ENCODE measurements at places on chromosomes 13 and 19.
A peak's percentile ranks its signal among the peaks of the same experiment; 100 is the strongest.

DNA sequence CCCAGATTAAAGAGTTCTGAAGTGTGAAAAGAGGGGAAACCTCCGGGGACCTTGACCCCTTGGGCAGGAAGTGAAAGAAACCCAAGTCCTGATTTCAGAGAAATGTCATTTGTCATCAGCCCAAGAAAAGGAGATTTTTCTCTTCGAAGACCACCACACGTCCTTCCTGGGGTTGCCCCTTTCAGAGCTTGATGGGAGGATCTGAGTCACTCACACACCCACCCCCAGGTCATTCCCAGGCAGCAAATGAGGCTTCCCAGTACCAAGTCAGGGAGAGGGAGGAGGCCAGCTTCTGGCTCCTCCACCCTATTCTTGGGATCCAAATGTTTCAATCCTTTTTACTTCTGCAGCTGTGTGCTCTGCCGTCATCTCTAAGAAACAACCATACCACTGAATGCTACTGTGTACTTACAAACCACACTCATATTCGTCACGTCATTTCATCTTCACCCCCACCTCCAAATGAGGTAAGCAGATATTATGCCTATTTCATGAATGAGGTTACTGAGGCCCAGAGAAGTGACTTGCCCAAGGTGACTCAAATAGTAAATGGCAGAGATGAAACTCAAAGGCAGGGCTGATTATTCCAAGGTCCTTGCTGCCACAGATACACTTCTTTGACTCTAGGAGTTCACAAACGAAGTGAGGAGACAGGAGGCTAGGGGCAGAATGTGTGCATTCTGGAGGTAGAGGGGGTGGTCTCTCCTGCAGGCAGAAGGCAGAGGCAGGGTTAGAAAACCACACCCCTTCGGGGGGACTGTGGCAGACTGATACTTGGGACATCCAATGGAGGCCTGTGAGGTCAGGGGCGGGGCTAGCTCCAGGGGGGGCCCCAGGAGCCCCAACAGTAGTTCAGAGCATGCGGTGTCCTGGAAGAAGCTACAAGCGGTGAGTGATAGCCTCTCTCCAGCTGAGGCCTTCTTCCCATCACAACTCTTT lies 5.0 kb upstream of the KMT2B start:
- no peak for DNase-seq

DNA sequence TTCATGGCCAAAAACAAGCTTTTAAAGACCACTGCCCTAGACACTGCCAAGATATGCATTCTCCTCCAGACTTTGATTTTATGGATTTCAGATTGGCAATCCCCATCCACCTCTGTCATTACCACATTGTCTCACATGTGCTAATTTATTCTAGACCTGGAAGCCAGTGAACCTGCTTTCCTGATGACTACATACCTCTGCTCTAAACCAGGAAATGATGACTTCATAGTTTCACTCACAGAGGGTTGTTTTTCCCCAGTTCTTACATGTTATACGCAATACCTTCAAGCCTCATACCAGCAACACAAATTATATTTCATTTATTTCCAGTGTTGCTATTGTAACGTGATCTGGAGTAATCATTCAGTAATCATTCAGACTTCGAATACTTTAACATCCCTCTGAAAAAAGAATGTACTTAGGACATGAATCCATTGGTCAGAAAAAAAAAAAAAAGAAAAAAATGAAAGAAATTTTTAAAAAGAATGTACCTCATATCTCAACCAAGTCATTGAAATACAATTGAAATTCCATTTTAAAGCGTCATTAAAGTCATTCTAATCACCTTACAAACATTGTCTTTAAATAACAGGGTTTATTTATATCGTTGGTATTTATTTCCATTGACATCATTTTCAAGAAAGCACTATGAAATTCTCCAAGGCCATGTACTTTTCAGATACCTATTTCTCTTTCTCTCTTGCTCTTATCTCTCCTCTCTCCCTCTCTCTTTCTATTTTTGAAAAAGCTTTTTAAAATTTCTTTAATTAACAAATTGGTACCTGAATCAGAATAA lies 33.4 kb upstream of the KLF5 start:
- DNase-seq, result no peak

- DNase-seq, result peak; percentile 5
Observed at GRCh38 chr19:15672580-15673175, at the start of gene CYP4F12. CYP4F12 (plus strand) TSS chr19:15673087; CDS start chr19:15673530, 443 bp downstream.

DNA sequence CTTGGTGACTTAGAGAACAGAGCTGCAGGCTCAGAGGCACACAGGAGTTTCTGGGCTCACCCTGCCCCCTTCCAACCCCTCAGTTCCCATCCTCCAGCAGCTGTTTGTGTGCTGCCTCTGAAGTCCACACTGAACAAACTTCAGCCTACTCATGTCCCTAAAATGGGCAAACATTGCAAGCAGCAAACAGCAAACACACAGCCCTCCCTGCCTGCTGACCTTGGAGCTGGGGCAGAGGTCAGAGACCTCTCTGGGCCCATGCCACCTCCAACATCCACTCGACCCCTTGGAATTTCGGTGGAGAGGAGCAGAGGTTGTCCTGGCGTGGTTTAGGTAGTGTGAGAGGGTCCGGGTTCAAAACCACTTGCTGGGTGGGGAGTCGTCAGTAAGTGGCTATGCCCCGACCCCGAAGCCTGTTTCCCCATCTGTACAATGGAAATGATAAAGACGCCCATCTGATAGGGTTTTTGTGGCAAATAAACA lies 9.9 kb downstream of the APOC1 start:
- DNase-seq, result no peak

DNA sequence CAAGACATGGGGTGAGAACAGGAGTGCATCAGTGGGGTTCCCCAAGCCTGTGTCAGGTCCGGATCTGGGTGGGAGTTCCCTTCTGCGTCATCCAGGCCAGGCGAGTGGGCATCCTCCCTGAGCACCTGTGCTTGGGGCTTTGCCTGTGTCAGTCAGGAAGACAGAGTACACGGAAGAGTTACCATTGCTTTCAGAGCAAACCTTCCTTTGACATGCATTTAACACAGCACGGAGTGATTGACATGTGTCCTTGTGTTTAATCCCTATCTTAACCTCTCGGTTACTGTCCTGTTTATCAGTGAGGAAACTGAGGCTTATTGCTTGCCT lies 47.6 kb downstream of the CAPN12 start:
- no peak for DNase-seq

GRCh38 chr13:88051746-88052482 lies 380.7 kb downstream of the SLITRK5 start:
- no peak for DNase-seq

- no peak for DNase-seq
Observed at GRCh38 chr13:95492044-95492801, 60.3 kb upstream of the CLDN10 start.
